Activated CD4-positive, CD25-positive, alpha-beta regulatory T cell (primary cell): ENCODE measurements at places on chromosomes 6 and 20.

GRCh38 chr20:24993337-24994185, 1.0 kb upstream of the APMAP start:
- no peak for DNase-seq

- peak; percentile 21 for DNase-seq
Measured at GRCh38 chr6:25050356-25050755, 114.6 kb upstream of the RIPOR2 start.

DNA sequence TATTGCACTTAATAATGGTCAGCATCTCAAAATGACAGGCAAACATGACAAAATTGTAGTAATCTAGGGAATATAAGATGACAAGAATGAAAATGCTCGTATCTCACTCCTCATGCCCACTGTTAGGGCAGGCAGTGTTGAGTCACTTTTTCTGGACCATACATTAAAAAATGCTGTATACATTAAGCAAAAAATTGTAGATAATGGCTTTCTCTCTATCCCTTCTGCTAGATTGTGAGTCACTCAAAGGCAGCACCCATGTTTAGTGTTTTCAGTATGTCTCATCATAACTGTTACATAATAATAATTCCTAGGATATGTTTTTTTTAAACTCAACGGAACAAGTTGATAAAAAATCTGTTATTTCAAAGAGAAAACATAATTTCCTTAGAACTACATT, 199.3 kb downstream of the TENT5A start:
- DNase-seq: no peak

- no peak for DNase-seq
Measured at GRCh38 chr6:164040994-164041393, 626.5 kb downstream of the QKI start.

DNA sequence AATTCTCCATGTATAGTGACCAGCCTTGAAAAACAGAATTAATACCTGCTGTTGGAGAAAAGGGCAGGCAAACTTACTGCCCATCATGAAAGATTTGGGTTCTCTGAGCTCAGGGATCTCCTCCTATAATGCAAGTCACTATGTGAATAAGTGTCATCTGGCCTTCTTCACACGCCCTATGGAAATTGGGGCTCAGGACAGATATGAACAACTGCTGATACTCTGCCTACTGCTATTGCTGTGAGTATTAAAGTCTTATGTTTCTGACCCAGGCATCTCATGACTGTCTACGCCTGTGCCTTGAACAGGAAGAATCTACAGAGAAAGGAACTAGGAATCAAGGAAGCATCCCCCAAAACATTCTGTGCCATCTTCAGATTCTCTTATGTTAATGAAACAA, 226.1 kb downstream of the SOD2 start:
- DNase-seq: no peak

- no peak for DNase-seq
Measured at GRCh38 chr6:131048459-131048858, 14.6 kb downstream of the EPB41L2 start.

DNA sequence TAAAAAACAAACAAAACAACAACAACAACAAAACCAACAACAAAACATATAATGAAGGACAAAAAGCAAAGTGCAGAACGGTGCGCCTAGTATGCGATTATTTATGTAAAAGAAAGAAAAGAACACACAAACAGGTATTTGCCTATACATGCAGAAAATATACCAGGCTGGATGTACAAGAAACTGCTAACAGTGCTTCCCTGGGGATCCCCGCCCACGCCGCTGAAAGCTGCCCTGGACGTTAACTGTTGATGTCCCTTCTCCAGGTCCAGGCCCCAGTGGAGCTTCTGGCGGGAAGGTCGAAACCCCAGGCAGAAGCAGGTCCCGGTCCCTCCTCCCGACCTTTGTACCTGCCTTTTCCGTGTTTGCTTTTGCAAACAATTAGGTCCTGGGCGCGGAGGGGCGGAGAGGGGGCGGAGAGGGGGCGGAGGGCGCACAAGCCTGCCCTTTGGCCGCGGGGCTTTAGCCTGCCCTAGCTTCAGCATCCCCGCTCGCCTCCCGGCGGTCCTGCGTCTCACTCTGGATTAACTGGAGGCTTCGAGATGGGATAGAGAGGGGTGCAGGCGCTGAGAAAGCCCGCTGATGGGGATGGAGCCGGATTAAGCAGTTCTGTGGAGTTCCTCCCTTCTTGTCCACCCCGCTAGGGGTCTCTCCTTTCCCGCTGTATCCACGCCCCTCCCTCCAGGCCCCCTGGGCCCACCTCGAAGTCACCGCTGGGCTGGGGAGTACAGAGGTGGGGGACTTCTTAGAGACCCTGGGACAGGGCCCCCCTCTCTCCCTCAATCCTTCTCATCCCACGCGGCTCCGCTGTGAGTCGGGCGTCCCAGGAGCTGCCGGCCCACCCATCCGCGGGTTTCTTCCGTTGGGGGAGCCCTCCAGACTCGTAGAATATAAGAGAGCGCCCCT, 8.2 kb upstream of the AHCY start:
- no peak for DNase-seq

DNA sequence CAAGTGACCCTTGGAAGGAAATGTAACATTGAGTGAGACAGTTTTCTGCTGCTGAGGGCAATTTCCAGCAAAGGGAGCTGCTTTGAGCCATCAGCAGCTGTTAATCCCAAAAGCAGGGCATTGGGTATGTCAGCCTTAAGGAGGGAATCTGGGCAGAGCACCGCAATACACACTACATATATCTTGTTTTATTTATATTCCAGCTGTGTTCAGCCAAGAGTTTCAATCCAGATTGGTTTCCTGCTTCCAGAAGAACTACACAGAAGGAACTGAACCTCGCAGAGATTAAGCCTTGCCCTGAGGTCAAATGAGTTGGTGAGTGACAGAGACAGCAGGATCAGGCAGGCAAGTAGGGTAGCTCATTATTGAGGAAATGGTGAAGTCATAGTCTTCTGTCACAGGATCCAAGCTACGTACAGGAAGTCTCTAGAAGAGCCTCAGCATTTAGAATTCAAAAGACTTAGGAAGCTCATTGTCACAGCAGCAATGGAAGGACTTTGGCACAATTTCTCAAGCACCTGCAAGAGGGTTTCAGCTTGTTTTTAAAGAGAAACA, 109.9 kb upstream of the HEY2 start:
- no peak for DNase-seq

- no peak for DNase-seq
Measured at GRCh38 chr6:147648916-147649315, 140.4 kb downstream of the SAMD5 start.

DNA sequence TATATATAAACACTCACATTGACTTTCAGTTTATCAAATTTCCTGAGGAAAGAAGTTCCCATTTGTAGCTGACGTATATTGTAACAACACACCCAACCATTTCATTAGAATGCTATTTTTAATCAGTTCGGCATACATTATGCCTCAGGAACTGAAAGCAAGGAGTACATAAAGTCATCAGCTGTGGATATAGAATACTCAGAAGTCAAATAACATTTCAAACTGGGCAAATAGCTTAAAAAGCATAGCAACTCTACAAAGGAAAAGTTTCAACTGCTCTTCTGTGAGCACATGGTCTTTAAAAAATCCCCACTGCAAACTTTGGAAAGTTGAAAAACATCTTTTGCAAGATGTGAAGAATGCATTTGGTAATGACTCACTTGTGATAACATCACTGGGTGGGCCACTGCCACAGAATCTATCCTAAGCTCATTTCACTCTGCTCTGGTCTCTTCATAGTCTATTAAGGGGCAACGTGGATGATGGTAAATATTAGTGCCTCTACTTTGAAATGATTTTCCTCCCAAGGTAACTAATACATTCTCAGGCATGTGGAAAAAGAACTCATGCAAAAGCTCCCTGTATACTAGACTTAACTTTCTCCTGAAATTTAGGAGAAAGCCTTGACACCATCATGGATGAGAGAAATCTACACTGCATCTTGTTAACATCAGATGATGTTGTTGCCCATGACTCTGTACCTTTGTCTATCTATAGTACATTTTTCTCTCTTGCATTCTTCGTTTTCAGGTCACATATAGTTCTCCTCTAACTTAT, 49.2 kb downstream of the FYN start:
- no peak for DNase-seq

- DNase-seq: no peak
Measured at GRCh38 chr6:52139985-52140680, 46.0 kb upstream of the IL17A start.

DNA sequence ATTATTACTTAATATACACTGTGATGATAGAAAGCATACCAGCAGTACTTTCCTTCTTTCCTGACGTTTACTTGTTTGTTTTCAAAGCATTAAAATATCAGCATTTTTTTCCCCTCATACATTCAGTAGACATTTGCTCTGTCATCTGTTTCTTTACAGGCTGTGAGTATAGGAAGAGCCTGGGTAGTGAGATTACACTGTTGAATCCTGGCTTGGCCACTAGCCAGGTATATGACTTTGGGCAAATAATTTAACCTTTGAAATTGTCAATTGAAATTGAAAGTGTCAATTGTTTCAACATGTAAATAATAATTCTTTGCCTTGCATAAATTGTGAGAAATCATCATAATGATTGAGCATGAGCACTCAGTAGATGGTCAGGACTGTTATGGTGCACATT, 336.2 kb downstream of the CDKAL1 start:
- DNase-seq: no peak

DNA sequence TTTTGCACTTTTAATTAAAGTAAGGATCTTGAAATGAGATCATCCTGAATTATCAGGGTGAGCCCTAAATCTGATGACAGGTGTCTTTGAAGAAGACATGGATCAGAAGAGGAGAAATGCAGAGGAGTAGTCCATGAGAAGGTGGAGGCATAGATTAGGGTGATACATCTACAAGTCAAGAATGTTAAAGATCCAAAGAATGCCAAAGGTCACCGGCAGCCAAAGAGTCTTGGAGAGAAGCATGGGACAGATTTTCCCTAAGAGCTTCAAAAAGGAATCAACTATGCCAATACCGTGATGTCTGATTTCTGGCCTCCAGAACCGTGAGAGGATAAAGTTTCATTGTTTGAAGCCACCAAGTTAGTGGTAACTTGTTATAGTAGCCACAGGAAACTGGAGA, 59.0 kb upstream of the THEMIS start:
- no peak for DNase-seq

DNA sequence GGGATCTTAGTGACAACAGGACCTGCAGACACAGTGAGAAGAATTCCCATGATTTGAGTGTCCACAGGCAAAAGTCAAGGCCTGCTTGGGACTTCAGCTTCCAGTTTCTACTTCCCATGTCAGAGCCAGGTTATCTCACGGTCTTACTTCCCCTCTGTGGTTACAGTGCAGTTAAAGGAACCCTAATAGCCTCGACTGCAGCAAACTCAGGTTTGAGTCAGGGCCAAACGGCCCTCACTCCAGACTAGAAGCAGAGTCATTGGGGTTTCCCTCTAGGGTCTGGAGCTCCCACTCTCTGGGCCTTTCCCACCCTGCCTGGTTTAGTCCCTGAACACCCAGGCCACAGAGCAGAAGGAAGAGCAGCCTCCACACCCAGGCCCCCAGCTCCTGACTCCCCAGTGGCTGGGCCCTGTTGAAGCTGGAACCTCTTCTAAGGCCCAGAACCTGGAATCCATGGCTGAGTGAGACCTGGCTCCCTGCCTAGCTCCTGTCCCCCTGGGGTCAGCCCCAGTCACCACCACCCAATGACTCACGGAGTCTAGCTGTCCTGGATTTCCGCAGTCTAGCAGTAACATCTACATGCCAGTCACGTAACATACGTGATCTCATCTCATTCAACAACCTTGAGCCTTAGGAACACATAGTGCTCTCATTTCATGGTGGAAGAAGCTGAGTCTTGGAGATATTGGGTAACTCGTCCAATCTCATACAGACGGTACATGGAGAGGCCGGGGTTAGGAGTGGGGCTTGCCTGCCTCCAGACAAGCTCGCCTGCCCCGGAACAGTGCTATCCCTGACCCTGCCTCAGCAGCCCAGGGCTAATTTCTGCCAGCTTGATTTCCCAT, 9.2 kb upstream of the GHRH start:
- DNase-seq: no peak

- no peak for DNase-seq
Measured at GRCh38 chr6:17432356-17432755, 39.0 kb downstream of the CAP2 start.

GRCh38 chr6:72525821-72526510, 95.9 kb upstream of the KCNQ5 start:
- DNase-seq: no peak

DNA sequence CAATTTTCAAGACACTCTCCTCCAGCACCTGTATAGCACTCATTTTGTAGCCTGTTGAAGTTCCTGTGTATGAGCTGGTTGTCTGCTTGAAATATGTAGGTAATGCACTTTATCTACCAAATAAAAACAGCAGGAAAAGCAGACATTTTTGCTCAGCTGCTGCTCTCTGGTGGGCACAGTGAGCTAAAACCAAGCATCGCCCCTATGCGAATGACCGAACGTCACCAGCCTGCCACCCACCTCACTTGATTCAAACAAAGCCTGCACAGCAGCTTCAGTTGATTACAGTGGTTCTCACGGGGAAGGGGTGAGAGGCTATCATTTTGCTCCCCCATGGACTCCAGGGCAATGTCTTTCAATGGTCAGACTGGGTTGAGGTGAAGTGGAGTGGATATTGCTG, 185.7 kb downstream of the SASH1 start:
- DNase-seq: no peak

DNA sequence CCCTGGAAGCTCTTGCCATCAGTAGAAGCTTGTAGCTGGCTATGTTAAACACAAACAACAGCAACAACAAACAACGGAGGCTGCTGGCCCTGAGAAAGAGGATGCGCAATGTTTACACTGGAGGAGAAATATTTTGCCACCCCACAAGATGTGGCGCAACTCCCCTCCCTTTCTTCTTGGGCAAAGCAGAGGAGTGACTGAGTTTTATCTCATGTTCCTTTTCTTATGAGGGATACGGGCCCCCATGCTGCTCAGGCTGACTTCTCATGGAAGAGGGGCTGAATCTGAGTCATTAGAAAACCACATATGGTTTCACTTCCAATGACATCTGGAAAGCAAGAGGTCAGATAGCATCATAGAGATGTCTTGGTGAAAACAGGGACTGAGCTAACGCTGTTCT, 75.9 kb upstream of the HDDC2 start:
- DNase-seq: no peak

GRCh38 chr20:50498071-50498776, 12.0 kb upstream of the PTPN1 start:
- no peak for DNase-seq

GRCh38 chr6:6152060-6152459, 145.3 kb upstream of the NRN1 start:
- DNase-seq: no peak

GRCh38 chr6:139398658-139399057, 24.2 kb upstream of the CITED2 start:
- no peak for DNase-seq

- DNase-seq: no peak
Measured at GRCh38 chr6:27867945-27868300, 44.3 kb downstream of the OR2B2 start.

- no peak for DNase-seq
Measured at GRCh38 chr20:62133864-62134263, 9.3 kb downstream of the PSMA7 start.

GRCh38 chr6:5163247-5163646, 78.1 kb downstream of the PPP1R3G start:
- DNase-seq: no peak
